ENCODE measurements at places on chromosomes 5 and 9.

GRCh38 chr9:5113523-5113922, 71.9 kb downstream of the INSL6 start:
- no peak for DNase-seq

DNA sequence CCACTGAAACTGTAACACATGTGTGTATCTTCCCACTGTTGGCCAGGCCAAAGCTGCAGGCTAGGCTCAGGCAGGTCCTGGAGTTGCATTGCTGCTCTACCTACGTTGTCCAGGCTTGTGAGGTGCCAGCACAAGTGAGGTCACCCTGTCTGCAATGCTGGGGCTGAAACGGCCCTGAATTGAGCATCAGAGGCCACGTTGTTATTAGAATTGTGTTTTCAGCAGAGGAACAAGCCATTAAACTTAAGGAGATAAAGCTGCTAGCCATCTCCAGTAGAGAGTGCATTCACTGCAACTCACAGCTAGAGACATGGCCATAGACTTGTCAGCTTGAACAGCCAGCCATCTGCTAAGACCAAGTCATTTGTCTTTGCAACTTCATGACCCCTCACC, 191.8 kb downstream of the SEMA6A start:
- DNase-seq, result no peak

DNA sequence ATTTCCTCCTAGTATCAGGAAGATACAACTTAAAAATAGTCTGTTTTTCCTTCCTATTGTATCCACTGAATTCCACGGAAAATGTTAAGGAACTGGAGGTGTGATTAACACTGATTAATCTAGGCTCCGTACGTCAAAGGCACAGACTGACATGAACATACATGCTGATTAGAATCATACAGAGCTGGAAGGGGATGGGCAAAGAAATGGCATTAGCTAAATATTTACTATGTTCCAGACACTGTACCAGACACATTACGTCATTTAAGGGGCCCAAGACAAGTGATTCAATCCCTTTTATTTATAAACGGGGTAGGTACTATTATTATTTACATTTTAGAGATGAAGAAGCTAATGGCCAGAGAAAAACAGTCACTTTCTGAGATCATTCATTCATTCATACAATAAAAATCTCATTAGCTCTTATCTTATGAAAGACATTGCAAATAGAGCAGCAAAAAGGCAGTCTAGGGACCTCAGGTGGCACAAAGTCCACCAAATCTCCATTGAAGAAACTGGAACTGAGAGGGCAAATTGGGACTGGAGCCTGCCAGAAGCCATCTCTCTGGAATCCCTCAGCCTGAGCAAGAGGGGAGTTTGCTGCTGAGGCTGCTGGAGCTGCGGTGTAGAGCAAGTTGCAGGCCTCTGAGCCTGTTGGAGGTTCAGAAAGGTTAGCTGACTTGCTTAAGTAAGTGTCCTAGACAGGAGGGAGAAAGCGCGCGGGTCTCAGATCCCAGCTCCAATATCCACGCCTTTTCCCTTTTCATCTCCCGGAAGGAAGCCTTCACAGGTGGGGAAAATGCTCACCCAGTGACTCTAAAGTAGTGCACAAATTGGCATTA, 1.6 kb upstream of the TGFBR1 start:
- no peak for DNase-seq

DNA sequence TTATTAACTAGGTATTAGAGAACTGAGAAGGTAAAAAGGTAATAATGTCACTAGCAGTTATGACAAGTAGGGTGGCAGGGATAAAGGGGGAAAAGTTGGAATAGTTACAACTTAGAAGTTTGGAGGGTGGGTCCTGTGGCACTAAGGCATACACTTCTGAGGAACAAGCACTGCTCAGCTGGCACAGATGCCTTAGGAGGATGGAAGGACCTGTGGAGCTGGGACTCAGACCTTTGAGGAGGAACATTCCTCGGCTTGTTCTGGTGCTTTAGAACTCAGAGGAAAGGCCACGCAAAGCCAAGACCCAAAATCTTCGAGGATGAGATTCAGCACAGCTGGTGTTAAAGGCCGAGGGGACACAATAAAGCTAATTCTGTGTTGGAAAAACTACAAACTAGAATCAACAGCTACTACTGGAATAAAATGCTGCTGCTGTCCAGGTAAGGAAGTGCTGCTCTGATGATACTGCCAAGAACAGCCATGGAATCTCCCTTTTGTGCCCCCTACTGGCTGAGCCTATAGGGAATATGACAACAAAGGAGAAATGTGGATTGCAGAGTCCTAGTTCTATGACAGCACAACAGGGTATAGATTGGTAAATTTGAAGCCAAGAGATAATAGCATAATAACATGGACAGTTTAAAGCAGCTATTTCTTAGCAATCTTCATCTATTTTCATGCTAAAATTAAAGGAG, 126.7 kb downstream of the SLC25A46 start:
- DNase-seq, result no peak

- peak; percentile 54 for DNase-seq
Measured at GRCh38 chr5:173615884-173616576, 420 bp downstream of the BOD1 start.

DNA sequence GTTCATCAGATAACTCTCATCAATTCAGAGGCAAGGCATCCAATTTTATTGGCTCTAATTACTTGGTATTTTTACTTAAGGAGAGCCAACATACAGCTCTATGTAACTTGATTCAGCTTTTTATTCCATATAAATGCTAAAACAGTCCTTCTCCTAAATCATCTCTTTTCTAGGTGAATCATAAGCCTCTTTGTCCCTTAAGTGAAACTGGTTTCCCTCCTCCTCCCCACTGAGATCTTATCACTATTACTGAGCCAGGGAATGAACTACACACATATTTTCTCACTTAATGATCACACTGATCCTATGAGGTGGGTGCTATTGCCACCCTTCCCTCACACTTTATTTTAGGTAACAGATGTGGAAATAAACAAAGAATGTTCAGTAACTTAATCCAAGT, 1143.8 kb downstream of the MAT2B start:
- DNase-seq, result no peak

GRCh38 chr9:136039488-136039887, 55.6 kb downstream of the NACC2 start:
- no peak for DNase-seq

GRCh38 chr9:73613092-73613701, 461.5 kb downstream of the ANXA1 start:
- DNase-seq, result no peak

GRCh38 chr9:69919461-69920061, 98.9 kb downstream of the CFAP95 start:
- peak; percentile 24 for DNase-seq

GRCh38 chr9:35042081-35042604, 30.3 kb downstream of the VCP start:
- DNase-seq, result no peak

DNA sequence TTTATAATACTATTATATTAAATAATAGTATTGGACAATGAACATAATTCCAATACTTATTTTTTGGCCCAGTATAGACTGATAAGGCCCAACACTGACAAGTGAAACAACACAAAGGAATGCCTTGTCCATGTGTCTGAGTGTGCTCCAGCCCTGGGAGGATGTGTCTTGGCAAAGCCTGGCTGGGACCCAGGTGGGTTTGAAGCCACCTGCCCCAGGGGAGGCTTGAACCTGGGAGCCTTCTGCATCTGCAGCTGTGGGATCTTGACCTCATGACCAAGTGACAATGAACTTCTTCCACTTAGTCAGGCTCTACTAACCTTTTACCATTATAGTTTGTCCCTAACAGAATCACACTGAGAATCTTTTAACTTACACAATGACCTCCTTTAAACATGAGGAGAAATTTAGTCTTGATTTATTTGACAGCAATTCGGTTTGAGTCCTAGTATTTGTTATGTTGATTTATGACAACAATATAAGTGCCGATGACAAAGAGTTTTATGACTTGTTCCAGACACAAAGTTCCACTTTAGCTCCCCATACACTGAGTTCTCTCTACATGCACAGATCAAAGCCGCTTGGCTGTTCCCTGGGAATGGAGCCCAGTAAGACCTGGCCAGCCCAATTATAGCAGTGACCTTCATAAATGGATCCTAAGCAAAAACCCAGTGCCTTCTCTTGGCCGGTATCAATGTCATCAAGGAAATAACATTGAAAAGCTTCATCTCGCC, 294.5 kb downstream of the CTNND2 start:
- DNase-seq, result no peak

DNA sequence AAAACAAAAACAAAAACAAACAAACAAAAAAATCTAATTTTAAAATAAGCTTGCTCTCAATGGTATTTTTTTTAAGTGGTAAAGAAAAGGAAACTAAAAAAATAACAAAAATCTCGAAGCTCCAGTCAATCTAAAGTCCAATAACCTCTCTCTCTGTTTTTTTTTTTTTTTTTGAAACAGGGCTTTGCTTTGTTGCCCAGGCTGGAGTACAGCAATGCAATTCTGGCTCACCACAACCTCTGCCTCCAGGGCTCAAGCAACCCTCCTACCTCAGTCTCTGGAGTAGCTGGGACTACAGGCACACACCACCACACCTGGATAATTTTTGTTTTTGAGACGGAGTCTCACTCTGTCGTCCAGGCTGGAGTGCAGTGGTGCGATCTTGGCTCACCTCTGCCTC, 25.9 kb upstream of the GLDC start:
- no peak for DNase-seq

DNA sequence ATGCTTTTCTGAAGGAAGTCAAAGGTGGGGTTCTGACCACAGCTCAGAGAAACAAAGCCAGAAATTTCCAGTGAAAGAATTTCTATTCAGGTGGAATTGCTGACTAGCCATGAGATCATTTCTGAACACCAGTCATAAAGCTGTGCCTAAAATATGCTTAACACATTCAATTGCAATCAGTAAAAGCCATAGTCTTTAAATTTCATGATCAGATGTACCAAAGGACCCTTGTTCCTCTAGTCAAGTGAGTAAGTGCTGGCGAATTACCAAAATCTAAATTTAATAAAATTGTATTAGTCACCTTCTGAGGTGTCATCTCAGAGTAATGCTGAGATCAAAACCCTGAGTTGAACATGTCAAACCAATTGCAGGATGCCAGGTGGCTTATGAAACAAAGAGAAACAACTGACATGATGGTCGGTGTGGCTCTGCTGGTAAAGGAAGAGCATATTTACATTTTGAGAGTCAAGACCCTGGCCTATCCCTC, 334.2 kb upstream of the CCNH start:
- no peak for DNase-seq

- DNase-seq, result no peak
Measured at GRCh38 chr9:129333617-129334104, 155.6 kb upstream of the IER5L start.

DNA sequence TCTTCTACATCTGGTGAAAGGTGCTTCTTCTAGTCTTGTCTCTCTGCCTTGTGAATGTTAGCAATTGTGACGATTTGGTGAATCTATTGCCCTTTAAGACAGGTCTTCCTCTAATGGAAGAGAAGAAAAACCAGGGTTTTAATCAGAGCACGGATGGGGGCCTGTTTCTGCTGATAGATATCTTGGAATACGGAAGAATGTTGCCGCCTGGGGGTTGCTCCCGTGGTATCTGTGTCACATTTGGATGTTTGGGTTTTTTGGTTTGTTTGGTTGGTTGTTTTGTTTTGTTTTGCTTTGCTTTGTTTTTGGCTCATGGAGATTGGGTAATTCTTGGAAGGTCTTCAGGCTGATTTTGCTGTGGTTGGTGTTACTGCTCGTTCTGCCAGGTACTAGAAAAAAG, 9.7 kb upstream of the SLC1A3 start:
- DNase-seq, result no peak

DNA sequence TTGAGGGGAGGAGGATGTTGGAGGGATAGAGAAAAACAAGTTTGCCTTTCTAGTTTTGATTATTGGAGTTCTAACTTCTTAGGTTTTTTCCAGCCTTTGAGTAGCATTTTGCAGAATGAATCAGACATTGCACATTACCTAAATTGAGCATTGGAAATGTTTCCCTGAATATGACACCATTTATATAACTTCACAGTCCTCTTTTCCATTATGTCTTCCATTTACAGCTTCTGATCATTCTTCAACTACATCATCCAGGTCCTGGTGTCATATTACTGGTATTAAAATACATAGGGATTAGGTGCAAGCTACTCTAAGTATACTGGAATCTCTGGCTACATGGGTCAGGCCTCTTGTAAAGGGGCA, 286.1 kb downstream of the ARHGAP26 start:
- DNase-seq, result no peak

- DNase-seq, result no peak
Measured at GRCh38 chr9:109310486-109310901, 10.4 kb downstream of the EPB41L4B start.

DNA sequence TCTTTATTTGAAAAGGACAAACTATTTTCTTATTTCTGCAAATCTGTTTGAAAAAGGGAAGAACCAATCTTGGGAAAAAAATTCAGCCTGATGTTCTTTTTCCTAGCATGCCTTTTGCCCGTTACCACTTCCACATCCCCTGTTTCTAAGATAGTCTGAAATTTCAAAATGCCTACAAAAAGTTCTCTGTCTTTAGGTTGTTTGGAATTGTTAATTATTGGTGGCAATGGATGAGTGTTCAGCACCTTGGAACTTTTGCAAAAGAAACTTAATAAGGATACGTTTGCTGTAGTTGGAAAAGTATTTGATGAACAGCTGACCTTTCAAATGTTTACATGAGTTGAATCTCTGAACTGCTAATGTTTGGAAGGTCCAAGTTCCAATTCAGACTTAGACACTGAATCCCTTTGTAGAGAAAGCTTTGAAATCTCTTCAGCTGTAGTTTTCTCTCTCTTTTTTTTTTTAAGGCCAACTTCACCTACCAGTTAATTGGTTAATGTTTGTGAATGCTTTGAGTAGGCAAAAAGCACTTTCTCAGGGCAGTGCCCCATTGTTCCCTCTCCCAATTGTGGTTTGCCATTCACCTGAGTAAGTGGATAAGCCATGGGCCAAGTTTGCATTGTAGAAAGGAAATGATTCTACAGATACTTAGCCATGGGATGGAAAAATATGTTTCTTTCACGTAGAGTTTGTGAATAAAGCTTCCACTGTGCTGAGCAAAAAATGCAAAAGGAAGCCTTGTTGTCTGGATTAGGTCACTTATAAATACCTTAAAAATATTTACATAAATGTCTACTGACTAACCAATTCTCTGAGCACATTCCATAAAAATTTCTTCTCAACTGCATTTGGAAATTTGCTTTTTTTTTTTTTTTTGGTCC, 156.4 kb upstream of the ELL2 start:
- no peak for DNase-seq

DNA sequence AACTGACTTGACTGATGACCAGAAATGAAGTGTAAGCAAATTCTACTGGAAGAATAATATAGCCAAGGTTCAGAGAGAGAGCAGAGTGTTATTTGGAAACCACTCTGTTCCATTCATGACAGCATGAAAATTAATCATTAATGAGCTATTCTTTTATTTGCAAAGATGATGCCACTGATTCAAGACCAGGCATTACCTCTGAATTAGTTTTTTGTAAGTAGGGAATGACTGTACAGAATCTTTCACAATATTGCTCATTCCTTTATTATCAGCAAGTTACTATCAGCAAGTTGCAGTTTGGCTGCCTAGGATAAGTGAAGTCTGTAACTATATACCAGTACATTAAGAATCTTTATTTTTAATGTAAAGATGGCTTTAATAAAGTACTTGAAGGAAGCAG, 75.1 kb upstream of the RGMB start:
- no peak for DNase-seq
